ENCODE measurements at places on chromosomes 5 and 9.

DNA sequence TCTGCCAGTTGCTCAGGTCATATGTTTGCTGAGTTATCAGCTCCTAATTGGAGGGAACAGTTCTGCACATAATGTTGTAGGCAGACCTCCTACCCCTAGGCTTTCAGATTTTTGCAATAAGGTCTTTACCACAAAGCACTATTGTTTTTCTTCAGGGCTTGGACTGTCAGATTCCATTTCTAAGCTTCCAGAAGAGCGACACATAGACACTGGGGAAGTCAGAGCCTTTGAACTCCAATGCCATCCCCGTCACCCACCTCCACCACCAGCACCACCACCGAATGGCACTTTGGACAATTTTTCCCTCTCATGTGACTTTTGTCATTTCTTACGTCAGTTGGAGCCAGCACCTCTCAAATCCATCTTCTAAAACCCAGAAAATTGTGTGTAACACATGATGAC, 28.3 kb upstream of the SPRY4 start:
- DNase-seq, result no peak

DNA sequence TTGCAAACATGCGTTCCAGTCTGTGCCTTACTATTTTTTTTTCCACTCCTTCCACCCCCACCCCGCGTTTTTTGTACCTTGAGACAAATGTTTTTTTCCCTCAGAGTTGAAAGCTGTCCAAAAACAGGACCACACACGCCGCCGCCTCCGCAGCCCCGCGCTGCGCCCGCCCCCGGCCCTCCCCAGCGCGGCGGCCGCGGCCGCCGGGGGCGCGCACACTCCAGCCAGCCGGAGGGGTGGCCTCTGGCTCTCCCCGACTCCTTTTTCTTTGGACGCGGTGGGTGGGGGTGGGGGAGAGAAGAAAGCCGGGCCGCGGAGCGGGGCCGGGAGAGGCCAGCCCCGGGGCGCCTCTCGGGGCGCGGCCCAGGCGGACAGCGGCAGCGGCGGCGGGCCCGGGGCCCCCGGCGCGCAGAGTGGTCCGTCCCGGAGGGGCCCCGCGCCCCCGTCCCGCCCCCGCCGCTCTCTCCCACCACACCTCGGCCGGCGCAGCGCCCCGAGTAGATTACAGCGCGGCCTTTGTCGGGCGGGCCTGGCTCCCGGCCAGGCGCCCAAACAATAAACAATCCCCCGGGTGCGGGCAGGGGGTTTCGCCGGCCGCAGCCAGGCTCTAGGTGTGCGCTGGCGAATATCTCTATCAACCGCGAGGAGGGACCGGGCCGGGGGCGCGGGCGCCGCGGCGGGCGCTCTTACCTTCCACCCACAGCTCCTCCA, 10.9 kb downstream of the PTCH1 start:
- DNase-seq, result peak; percentile 78

- DNase-seq, result no peak
Measured at GRCh38 chr5:167701051-167701450, 590.4 kb upstream of the WWC1 start.

DNA sequence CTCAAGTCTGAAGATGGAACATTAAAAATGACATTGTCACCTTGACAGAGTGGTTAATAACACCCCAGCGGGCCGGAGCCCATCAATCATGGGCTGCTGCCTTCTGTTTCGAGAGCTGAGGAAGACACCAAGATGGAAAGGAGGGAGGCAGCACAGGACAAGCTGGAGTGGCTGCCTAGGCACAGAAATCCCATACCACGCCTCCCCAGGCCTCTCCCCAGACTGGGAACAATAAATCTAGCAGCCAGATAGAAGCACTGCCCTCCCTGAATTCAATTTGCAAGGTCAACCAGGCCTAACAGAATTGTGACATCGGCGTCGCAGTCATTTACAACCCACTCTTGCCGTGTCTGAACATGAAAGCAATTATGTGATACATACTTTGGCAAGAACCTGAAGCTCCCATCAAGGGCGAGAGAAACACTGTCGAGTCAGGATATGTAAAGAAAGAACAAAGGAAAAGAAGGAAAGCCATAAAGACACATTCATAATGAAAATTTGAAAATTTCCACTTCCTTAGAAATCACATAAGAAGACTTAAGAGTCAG, 35.4 kb upstream of the ZNF354A start:
- no peak for DNase-seq

DNA sequence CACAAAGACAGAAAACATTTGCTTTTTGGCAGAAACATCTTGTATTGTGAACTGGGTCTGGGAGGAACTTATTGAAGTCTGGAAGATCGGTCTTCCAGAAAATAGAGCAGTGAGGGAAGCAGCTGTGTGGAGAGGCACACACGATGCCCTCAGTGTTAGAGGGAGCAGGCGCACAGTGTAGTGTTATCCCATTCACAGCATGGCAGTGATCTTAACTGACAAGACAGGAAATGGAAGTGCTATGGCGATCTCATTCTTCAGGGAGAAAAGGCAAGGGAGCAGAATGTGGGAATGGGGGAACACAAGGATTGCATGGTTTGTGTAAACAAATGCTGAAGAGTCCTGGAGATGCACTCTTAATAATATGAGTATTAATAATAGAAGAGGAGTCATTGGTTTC, 161.0 kb downstream of the PBX3 start:
- no peak for DNase-seq

DNA sequence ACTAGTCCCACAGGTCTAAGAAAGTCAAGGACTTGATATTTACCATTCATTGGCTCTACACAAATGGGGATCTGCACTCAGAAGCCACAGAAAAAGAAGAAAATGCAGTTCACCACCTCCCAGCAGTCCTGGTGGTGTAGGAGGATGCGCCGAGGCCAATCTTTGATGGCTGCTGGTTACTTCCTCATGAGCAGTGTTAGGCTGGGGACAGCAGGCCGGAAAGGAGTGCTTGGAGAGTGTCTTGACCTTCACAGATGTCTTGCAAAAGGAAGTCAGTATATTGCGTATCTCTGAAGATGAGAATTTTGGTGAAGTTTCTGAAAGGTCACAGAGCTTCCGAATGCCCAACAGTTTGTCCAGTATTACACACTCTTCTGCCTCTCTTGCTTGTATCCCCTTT, 597.0 kb downstream of the EBF1 start:
- no peak for DNase-seq

DNA sequence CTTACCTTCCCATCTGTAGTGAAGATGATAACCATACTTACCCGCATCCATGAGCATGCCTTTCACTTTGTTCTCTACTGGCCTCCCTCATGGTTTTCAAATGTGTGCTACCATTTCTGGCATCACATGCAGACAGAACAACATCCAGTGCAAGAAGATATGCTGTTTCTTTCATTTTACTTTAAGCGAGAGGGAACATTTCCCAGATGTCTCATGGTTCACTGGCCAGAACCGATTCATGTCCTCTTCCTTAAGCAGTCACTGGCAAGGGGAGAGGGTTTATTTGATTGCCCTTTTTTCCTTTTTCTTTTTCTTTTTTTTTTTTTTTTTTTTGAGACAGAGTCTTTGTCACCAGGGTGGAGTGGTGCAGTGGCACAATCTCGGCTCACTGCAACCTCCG, 37.7 kb downstream of the ARRDC3 start:
- no peak for DNase-seq

- no peak for DNase-seq
Measured at GRCh38 chr5:159152876-159153275, 53.2 kb upstream of the EBF1 start.

DNA sequence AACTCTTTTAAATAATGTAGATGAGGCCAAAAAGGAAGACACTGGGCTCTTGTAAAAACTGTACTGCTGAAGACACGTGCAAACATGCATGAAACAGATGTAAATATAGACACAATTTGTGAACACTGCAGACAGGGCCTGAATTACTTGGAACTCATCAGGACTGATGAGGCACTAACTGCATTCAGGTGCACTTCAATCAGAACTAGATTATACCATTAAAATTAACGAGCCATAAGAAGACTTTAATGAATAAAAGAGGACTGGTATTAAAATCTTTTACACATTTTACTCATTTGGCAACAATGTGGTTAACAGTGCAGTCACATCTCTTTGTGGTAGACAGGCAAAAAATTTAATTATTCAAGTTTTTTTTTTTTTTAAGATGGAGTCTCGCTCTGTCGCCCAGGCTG, 13.4 kb upstream of the ZCCHC9 start:
- DNase-seq, result no peak

- no peak for DNase-seq
Measured at GRCh38 chr5:89297066-89297465, 414.1 kb upstream of the MEF2C start.

DNA sequence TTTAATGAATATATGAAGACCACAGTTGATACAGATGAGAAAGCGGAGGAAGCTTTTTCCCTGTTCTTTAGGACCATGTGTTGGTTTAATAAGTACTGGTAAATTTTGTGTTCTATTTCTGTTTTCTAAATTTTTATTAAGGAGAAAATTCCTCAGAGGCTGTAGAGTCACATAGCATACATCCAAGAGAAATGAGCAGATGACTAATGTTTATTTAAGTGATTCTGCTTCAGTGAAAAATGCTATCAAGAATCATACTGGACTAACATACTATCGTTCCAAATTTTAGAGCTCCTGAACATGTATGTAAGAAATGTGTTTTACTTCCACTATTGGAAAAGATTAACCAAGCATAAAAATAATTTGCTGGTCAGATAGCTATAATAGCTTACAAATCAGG, 115.0 kb downstream of the KIAA1958 start:
- peak; percentile 2 for DNase-seq

- no peak for DNase-seq
Measured at GRCh38 chr9:78291240-78291925, 5.5 kb upstream of the PSAT1 start.

GRCh38 chr9:106868087-106868486, 5.1 kb downstream of the ZNF462 start:
- DNase-seq, result no peak

DNA sequence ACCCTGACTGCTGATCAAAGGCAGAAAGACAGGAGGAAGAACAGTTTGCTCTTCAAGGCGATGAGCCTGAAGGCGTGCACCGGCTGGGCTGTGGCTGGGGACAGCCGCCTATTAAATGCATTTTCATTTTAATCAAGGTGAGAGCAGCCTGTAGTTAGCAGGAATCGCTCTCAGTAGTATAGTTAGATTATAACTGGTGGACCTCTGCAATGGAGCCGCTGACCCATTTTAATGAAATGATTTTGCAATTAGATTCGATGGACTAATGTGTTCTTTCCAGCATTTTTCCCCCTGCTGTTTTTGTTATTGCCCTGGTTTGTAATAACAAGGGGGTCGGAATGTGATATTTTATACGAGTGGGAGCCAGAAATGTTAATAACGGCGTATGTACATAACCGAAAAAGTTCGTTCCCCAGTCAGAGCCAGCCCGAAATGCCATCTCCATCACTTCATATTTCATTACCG, 185.9 kb upstream of the PANK3 start:
- DNase-seq, result no peak

- no peak for DNase-seq
Measured at GRCh38 chr5:85453026-85453349, 1068.3 kb upstream of the EDIL3 start.
